Stimulated activated CD8-positive, alpha-beta memory T cell treated with anti-CD3 and anti-CD28 coated beads, Interleukin-4, amount 100 ng/mL, for 1 hour (primary cell): ENCODE measurements at places on chromosomes 5 and 9.

DNA sequence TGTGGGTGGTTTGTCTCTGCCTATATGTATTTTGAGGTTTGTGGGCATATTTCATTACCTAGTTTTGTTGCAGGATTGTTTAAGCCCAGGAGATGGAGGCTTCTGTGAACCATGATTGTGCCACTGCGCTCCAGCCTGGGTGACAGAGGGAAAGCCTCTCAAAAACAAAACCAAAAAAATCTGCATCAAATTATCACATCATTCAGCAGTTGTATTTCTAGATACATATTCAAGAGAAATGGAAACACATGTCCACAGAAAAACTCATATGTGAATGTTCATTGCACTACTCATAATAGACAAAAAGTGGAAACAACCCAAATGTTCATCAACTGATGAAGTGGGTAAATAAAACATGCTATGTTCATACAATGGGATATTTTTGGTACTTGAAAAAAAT, 29.9 kb downstream of the HSPA4 start:
- no peak for DNase-seq

DNA sequence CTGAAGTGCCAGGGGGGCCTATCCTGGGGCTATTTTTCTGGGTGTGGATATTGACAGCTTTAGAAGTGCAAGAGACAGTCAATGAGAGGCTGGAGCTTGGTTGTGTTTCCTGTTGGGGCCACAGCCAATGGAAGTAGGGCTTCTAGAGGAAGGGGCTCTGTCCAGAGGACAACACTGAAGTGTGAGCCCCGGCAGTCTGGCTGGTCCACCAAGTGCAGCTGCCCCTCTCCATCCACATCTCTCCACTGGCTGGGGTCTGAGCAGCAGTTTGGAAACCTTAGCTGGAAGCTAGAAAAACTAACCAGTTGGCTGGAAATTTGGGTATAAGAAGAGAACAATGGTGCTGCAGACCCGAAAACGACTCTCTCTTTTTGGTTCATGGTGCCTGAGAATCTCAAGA, 64.3 kb upstream of the PSD2 start:
- no peak for DNase-seq

DNA sequence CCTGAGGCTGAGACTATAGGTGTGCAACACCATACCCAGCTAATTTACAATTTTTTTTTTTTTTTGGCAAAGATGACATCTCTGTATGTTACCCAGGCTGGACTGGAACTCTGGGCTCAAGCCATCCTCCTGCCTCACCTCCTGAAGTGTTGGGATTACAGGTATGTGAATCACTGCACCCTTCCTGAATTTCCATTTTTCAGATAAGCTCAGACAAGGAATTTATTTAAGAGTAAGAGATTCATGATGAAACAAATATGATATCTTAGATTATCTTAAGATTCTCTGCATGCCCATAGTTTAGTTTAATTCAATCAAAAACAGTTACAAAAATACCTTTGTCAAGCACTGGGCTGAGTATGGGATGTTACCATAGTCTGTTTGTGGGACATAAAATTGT, 128.4 kb upstream of the BASP1 start:
- DNase-seq: no peak

- no peak for DNase-seq
Observed at GRCh38 chr9:2916382-2916985, 72.6 kb upstream of the PUM3 start.

DNA sequence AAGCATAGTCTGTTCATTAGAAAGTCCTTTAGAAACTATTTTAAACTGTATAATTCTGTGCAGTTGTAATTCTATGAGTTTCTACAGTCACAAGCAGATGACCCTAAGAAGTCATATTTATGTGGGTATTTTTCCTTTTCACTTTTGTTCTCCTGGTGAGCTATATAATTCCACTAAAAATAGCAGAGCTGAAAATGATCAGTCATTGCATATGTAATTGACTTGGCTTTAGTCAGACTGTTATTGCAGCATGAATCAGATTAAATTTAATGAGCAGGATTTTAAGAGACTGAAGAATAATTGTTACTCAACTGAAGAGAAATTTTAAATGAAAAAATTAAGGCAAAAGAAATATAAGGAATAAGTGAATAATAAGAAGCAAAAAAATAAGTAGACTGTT, 108.5 kb downstream of the MTREX start:
- DNase-seq: no peak

GRCh38 chr5:18312016-18312415, 677.8 kb downstream of the TAF11L14 start:
- no peak for DNase-seq
